ENCODE measurements at places on chromosomes 5 and 9.

DNA sequence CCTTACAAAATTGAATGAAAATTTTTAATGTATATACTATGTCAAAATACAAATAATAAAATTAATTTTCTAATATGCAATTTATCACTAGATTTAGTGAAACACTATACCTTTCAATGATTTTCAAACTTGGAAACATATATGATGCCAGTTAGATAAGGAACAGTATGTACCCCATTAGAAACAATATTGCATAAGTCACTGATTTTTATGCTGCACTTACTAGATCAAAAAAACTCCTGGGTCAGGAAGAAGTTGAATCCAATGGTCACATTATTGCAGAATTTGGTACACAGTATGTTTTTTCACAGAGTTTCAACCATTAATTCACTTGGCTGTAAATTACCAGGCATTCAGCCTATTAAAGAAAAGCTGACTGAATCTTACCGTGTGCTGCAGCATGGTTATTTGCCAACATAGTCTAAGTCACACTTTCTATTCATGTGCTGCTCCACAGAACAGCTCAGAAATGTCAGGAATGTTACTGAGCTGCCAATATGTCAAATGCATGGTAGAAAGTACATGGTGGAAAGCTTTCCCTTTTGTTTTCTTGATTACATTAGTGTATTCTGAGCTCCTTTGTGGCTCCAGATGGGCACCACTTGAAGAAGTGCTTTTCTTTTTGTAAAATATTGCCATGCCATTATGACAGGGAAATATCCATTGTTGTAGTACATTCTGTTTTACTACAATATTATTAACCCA lies 9.9 kb upstream of the PRR16 start:
- DNase-seq = no peak

DNA sequence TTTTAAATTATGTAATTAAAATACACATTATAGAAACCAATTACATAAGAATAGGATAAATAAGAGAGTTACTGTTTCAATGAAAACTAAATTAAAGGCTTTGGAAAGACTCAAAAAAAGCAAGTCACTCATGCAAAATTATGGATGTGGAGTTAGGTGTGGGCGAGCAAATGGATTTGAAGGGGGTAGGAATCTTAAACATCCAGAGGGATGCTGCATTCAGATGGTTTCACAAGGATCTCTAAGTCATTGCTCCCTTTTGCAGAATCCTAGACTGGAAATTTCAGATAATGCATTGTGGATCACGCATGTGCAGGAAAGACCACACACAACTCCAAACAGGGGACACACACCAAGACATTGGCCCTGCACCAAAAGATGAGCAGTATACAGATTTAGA lies 57.5 kb downstream of the DRD1 start:
- DNase-seq = no peak

DNA sequence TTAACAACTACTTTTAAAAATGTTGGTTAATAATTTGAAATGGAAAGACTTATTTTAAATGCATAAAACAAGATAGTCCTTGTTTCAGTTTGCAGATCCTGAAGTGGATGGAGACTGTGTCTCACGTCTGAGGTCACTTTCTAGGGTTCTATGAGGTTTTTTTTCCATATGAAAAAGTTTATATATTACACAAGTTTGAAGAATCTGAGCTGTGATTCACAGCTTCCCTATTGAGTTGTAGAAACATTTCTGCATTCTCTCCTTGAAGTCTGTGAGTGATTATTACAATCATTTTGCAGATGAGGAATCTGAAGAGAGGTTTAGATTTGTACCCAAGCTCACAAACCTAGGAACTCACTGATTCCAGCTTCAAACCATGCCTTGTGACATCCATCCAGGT lies 442.5 kb upstream of the KLF4 start:
- no peak for DNase-seq

DNA sequence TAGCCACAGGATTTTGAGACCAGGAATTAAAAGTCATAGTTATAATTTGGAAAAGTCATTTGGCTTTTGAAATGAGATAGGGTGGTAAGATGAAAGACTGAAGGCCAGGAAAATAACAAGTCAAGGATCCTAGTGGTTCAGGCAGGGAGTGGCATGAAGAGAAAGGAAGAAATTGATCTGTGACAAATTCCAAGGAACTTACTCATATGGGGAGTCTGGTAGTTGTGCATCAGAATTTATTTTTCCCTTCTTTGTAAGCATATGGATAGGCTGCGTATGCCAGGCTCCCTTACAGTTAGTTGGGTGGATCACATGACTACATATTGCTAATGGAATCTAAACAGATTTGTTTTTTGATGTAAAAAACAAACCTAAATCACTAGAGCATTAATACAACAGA lies 21.0 kb downstream of the ISL1 start:
- DNase-seq = no peak

GRCh38 chr5:80713631-80714030 lies 58.8 kb upstream of the DHFR start:
- no peak for DNase-seq

- peak; percentile 32 for DNase-seq
Measured at GRCh38 chr5:53031695-53032096, 42.5 kb downstream of the ITGA2 start.

DNA sequence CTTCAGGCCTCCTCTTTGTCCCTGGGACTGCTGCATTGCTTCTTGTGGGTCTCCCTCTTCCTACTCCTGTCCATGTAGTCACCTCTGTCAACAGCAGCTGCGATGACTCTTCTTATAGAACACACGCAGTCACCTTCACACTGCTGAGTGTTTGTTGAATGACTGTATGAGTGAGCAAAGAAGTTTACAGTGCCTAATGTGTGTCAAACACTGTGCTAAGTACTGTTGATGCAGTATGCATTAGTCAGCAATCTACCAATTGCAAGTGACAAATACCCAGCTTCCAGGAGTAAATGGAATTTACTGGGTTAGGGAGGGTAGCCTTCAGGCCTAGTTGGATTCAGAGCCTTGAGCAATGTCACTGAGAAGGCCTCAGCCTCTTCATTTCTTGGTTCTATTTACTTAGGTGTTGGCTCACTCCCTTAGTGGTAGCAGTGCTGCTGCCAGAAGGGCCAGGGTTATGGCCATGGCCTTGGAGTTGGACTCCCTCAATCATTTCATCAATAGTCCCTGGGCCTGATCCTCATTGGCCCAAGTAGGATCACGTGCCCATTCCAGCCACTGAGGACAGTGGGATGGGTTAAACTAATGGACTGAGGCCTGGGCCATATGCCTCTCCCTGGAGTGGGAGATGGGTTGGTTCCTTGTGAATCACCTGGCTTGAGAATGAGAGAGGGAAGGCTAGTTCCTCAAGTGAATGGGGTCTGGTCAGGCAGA lies 93.5 kb downstream of the RGS3 start:
- DNase-seq = no peak

DNA sequence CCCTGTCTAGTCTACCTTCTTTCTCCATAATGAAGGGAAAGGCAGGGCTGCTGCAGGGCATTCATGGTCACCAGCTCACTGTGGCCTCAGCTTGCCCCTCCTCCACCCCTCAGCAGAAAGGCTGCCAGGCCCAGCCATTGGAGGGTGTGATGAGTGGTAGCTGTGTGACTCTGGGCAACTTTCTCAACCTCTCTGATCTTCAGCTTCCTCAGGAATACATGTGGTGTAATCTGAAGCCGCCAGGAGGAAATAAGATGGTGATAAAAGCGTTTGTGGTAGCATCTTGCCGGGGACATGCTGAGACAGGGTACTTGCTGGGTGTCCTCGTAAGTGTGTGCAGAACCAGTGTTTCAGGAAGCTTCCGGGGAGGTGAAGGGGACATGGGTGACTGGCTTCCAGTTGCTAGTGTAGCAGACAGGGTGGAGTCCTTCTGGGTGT lies 9.8 kb downstream of the CXCL14 start:
- no peak for DNase-seq

DNA sequence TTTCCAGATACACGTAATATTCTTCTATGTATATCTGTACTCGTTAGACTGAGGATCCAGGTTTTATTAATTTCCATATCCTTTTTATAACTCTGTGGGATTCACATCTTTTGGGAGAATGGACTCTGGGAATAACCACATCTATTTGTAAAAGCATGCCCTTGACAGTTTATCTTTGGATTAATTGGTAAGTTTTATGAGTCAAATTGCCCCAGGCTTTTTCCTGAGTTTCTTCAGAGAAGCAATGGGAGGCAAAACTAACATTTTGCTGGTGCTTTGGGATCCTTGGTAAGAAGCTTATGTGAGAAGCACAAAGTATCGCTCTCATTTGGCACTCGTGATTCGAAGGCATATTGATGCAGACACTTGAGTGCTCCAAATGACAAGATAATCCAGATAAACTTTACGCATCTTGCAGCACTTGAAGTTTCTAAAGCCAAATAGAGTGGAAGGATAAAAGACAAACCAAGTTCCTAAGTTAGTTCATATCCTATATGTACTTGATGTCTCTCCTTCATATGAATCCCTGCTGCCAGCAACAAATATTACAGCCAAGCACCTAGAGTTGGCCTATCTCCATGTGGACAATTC lies 324.7 kb downstream of the TLE4 start:
- no peak for DNase-seq

DNA sequence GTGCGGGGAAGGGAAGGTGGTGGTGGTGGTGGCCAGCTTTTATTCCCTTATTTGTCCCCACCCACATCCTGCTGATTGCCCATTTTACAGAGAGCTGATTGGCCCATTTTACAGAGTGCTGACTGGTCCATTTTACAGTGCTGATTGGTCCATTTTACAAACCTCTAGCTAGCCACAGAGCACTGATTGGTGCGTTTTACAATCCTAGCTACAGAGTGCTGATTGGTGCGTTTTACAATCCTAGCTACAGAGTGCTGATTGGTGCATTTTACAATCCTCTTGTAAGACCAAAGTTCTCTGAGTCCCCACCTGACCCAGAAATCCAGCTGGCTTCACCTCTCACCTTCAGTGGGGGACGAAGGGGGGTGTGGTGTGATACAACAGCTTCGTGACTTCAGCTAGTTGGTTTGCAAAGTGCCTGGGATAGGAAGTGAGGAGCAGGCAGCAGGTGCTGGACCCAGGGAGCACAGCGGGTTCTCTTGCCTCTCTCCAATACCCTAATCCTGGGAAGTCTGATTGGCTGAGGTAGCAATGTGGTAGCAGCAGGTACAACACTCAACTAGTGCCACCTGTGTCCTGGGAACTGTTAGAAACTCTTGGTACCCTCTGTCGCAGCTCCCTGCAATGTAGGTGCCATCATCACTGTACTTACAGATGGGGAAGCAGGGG lies 92.1 kb downstream of the BARX1 start:
- DNase-seq = no peak

DNA sequence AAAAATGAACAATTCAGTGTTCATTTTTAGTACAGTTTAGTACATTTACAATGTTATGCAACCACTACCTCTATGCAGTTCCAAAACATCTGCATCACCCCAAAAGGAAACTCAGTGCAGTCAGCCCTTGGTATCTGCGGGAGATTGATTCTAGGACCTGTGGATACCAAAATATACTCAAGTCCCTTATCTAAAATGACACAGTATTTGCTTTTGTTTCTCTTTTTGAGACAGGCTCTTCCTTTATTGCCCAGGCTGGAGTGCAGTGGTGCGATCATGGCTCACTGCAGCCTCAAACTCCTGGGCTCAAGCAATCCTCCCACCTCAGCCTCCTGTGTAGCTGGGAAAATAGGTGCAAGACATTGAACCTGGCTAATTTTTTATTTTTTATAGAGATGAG lies 114.0 kb downstream of the PIP5K1B start:
- DNase-seq = no peak

GRCh38 chr5:146560205-146560812 lies 44.3 kb upstream of the GPR151 start:
- DNase-seq = no peak

GRCh38 chr5:166957782-166958181 lies 1333.7 kb upstream of the WWC1 start:
- DNase-seq = no peak

GRCh38 chr5:75568202-75568601 lies 43.1 kb upstream of the ANKDD1B start:
- DNase-seq = no peak

- no peak for DNase-seq
Measured at GRCh38 chr5:58085800-58086199, 374.1 kb downstream of the PLK2 start.

DNA sequence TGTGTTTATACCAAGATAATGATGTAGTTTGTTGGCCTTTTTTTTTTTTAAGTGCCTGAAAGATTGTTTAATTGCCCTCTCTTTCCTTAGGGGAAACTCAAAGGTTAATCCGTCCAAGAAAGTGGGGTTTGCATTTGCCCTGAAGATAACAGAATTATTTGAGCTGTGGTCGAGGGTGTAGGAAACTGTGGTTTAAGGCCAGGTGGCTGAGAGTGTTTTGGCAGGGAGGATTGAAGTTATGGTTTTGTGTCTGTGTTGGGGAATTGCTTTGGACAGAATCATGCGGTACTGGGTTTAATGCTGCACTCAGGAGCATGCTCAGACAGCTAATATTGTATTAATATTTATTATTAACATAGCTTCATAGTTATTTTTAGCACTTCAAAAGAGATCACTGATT lies 509.8 kb downstream of the EBF1 start:
- DNase-seq = no peak

DNA sequence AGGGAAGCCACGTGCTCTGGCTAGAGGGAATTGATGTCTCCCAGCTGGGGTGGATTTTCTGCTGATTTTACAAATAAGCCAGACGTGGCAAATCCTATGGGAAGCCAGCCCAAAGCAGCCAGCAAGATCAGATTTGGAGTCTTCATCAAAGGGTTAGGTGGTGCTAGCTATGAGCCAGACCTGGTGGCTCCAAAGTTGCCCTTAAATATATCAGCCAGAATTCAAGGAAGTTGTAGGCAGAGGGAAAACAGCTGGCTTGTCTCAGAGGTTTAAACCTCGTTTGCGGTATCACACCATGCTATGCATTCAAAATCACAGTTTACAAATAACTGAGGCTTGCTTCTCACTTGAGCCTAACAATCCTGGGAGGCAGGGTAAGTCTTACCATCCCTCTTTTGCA lies 313.2 kb downstream of the MLLT3 start:
- DNase-seq = no peak

GRCh38 chr5:138435943-138436342 lies 2.9 kb upstream of the REEP2 start:
- DNase-seq = no peak

DNA sequence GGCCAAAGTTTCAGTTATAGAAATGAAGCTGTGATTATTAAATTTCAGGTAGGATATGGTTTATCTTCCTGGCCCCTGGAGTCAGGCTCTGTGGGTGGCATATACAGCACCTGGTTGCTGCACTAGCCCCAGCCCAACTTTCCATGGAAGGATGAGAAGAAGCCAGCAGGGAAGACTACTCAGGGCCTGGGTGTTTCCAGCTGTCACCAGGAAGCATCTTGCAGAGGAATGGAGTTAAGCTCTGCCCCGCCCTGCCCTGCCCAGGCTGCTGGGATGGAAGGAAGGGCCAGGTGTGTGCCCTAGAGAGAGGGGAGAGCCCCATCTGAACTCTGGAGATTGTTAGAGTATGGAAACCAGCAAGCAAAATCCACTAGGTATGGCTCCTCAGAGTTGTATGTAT lies 42.8 kb upstream of the FAT2 start:
- no peak for DNase-seq
